ENCODE measurements at places on chromosomes 2 and 18.

DNA sequence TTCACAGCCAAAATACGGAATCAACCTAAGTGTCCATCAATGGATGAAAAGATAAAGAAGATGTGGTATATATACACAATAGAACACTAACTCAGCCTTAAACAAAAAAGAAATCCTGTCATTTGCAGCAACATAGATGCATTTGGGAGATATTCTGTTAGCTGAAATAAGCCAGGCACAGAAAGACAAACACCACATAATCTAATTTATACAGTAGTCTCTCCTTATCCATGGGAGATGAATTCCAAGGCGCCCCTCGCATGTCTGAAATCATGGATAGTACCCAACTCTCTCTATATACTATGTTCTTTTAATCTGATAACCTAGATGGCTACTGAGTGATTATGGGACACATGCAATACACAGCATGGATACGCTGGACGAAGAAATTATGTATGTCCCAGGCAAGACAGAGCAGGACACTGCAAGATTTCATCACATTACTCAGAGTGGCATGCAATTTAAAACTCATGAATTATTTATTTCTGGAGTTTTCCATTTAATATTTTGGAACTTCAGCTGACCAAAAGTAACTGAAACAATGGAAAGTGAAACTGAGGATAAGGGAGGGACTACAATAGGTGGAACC, 39.5 kb downstream of the ORC4 start:
- no peak for DNase-seq

DNA sequence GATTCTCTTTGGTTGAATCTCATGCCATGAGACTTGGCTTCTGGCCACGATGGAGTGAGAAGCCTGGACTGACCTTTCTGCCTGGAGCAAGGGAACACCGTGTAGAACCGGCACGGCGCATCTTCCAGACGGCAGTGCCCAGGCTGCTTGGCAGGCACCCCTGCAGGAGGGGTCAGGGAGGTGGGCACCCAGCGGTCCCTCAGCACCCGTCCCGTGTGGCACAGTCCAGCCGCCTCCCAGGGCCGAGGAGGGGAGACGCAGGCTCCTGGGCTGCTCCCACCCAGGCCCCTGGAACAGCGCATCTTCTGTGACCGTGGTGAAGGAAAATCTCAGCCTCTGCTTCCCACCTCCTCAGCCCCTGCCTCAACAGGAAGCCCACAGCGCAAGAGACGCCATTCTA, 95.7 kb downstream of the CMPK2 start:
- DNase-seq, result no peak

GRCh38 chr2:112155331-112156151, 17.4 kb downstream of the FBLN7 start:
- DNase-seq, result peak; percentile 35

DNA sequence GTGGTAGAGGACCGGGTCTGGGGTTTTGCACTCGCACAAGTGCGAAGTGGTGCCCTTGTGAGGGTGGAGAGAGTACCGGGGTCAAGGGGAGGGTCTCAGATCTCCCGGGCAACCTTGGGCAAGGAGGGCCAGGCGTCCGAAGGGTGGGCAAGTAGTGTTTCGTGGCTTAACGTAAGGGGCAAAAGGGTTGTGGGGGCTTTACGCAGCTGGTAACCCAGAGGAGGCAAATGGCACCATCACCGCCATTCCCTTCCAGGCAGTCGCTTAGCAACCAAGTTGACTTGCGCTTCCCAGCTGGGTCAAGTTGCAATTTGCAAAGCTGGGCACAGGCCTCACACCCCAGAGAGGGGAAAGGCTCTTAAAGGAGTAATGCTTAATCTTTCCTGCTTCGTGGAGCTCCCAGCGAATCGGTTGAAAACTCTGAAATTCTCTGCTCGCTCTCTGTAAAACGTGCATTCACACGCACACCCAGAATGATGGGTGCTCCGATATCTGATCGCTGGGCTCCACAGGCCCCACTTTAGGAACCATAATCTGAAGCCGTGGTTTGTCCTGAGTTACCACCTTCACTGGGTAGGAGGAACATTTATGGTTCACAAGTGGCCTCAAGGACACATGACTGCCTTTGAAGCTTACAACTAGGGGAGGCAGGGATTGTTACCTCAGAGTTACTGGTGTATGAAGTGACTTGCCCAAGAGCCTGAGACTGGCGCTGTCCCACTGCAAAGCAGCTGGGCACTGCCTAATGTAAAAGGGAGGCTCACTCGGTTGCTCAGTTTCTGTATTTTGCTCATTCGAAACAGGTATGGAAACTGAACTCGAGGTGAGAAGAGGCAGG, 127.9 kb downstream of the UXS1 start:
- no peak for DNase-seq

- DNase-seq, result no peak
Measured at GRCh38 chr18:43435851-43436250, 158.6 kb upstream of the SYT4 start.

DNA sequence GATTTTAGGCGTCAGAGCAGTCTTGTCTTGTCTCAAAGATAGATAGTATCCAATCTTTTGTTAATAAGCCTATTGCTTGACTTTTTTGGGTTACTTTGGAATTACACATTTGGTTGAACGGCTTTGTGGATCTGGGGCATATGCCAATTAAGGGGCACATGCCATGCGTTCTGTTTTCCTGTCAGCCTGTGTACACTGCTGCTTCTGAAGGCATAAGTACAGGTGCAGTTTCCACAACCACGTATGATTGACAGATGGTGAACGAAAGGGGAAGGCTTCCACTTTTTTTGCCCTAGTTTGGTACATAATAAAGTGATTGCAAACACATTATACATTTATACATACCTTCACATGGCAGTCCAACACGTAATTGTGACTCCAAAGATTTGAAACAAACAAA, 102.3 kb downstream of the RAPH1 start:
- DNase-seq, result no peak

GRCh38 chr2:217248312-217248935, 388.6 kb upstream of the TNP1 start:
- no peak for DNase-seq

- peak; percentile 65 for DNase-seq
Measured at GRCh38 chr18:44838971-44839666, 158.4 kb downstream of the SETBP1 start.

- no peak for DNase-seq
Measured at GRCh38 chr18:62846313-62846712, 131.0 kb downstream of the PHLPP1 start.

DNA sequence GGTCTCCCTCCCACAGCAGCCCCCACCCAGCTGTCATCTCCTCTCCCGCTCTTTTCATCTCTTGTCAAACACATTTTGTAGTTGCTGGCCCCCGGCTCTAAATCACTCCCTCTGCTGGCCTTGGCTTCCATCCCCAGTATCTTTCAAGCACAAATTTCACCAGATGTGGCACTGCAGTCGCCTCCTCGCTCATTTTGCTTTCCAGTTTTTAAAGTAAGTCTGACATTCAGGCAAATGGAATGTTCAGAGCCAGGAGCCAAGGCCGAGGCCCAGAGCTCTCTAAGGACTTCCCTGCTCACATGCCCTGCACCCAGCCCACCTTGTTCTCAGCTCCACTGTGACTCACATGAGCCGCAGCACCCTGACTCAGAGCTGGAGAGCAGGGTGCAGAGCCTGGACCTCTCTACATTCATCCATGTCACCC, 158.4 kb downstream of the GALNT14 start:
- DNase-seq, result no peak

GRCh38 chr2:133266041-133266925, 302.0 kb downstream of the NCKAP5 start:
- no peak for DNase-seq

DNA sequence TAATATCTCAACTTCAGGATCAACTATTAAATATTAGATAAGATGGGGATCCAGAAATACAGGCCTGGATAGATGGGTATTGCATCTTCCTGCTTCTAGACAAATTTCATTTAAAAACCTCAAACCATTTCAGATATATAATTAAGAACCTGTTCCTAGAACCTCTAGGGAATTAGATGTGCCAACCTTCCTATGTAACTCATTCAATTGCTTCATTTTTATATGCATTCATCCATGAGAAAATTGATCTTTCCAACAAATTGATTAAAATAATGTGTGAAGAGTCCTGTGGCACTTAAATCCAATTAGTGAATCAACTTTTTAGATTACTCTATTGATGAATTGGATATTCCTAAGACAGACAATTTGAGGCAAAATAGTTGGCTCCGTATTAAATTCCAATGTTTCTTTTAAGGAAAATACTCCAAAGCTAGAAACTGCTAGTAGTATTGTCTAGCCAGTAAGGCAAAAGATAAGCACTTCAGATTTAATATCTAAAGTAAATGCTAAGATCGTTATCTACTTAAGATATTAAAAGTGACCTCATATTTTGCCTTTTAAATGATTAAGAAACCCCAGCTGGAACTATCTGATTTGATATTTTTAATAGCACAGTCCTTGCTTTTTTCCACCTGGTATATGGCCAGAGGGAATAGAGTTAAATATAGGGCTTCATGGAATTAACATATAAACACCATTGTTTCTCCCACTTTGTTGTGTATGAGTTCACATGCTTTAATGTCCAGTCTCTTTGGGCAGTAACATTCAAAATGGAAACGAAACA, 35.8 kb downstream of the DARS1 start:
- no peak for DNase-seq

- no peak for DNase-seq
Measured at GRCh38 chr2:242063850-242064249, 194.3 kb downstream of the RTP5 start.

- no peak for DNase-seq
Measured at GRCh38 chr2:217568289-217568971, 434.4 kb downstream of the TNS1 start.

DNA sequence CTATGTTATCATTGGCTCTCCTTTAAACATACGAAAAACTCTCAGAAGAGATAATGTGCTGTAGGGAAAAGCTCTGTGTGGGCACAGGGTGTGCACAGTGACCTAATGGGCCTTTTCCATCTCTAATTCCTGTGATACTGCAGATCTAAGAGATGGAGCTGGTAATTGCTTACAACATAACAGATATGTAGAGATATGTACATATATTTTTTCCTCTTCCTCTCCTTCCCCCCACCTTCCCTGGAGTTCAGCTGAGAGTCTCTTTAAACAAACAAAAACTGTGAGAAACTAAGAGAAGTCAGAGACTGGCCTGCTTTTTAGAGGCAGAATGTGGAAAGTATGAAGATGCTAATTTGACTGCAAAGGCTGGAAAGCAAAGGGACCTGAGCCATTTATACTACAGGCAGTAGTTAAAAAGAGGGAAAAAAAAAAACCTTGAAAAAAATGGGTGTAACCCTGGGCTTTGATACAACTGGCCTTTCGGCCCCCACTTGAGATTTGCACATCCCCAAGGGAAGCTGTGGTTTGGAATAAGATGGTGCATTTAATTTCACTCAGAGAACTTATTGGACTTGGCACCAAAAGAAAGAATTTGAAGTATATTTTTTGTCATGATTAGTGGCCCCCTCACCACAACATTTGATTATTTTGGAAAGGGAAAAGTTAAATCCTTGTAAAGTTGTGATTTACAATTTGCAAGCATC, 502.2 kb upstream of the ZEB2 start:
- DNase-seq, result no peak

DNA sequence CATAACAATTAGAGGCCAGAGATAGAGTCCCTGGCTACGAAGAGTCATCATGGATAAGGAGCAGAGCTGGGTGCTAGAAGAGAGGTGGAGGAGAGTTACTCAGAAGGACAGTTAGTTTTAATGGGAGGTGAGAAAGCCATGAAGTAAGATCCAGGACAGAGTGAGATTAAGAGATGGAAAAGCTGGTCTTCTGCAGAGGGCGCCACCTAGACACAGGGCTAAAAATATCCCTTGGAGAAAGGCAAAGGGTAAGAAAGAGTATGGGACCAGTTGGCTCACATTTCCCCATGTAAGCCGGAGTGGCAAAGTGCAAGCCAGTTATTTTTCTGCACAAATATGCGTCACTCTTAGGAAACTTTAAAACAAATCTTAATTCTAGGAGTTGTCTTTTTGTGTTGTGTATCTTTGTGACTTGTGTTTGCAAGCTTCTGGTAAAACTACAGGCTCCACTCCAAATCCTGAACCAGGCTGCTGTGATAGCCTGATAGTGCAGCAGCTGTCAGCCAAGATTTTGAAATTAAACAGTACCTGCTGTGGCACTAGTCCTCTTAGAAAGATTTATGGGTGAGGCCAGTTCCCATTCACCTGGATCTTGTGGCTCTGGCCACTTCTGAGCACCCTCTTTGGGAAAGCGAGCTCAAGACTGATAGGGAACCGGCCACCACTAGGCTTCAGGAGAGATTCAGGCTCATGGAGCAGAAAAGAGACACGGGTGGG, 204.2 kb downstream of the TPGS2 start:
- DNase-seq, result no peak

GRCh38 chr2:72124376-72124775, 23.3 kb downstream of the CYP26B1 start:
- DNase-seq, result no peak
